GM12878 (cell line): ENCODE measurements at places on chromosomes 13 and 19. TPM values are rescaled to one million over a fixed set of nuclear protein-coding genes. Genes with fewer than 3 reads are reported as not detected.

ANGPTL8 gene
- polyA plus RNA-seq: not detected in 2 replicates

EXOC3L2 gene
- not detected in 2 replicates for polyA plus RNA-seq

FCER2 gene
- polyA plus RNA-seq: 216 and 235 TPM in 2 replicates

COQ8B gene
- 14.1 and 17.2 TPM in 2 replicates for polyA plus RNA-seq

ZNF471 gene
- polyA plus RNA-seq: not detected in 2 replicates

DNA sequence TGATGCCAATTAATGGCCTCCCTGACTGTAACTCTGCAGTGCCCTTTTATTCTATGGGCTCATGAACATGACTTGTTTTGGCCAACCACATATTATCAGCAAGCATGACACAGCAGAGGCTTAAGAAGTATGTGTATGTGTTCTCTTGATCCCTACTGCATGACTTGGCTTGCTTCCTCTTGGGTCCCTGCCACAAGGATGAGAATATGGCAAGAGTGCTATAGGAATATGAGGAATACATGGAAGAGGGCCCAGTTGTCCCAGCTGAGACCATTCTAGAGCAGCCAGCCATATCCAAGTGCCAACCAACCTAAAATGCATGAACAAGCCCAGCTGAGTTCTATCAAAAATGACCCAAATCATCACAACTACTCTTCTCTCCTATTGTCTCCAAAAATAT, 576.7 kb upstream of the PCDH9 start:
- no peaks in the 10 kb centered on the region for H3K27me3 ChIP-seq
- no peaks in the 10 kb centered on the region for H3K36me3 ChIP-seq
- H3K4me1 ChIP-seq: no peaks in the 10 kb centered on the region
- no peak for DNase-seq
- H3K27ac ChIP-seq: no peak overlapping the region
- no peak overlapping the region for H3K4me3 ChIP-seq

- no peaks in the 10 kb centered on the region for H3K27me3 ChIP-seq
- H3K4me3 ChIP-seq: no peak overlapping the region
- H3K27ac ChIP-seq: no peak overlapping the region
- no peaks in the 10 kb centered on the region for H3K4me1 ChIP-seq
These were observed 1.2 kb downstream of the FRY start for GRCh38 chr13:32032759-32033158.

DNA sequence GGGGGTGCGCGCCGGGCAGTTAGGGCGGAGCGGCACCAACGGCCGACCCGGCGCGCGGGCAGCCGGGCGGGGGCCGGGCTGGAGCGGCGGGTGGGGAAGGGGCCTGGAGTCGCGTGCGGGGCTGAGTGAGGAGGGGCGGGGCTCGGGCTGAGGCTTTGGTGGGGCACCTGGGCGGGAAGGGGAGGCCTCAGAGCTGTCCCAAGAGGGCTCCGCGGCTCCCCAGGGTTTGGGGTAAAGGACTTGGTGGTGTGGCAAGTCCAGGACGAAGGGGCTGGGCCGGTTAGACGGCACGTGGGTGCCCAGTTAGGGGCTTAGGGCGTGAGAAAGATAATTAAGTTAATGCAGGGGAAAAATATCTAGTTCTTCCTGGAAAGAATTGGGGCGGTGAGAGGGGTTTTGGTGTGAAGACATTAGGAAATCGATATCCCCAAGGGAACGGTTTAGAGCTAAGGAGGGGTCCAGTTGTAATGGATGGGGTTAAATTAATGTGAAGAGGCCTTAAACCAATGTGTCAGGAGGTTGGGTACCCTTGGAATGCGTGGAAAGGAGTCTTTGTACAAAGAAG, 496 bp downstream of the ZNF574 start:
- peaks cover 16% of the 10 kb centered on the region for H3K4me1 ChIP-seq
- no peak for DNase-seq
- H3K27me3 ChIP-seq: no peaks in the 10 kb centered on the region
- H3K27ac ChIP-seq: peak overlapping the region; percentile 76
- H3K36me3 ChIP-seq: peaks cover 14% of the 10 kb centered on the region; the same call in 1 of the 2 replicates
- peak overlapping the region; percentile 95 for H3K4me3 ChIP-seq

DNA sequence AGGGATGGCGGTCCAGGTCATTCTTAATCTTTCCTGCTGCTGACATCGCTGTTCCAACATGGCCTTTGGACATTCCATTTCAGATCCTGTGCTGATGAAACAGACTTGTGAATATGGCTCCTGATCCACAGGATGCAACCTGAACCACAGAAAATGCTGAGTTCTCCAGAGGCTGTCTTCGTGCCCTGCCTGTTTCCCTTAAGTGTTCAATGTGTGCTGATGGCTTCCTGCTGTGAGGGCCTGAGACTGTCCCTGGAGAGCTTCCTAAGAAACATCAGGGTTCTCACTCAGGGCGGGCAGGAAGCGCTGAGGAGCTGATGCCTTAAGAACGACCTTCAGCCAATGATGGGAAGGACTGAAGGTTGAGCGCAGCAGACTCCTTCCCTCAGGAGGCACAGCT, 909.4 kb downstream of the UQCRFS1 start:
- H3K36me3 ChIP-seq: no peaks in the 10 kb centered on the region
- H3K4me1 ChIP-seq: no peaks in the 10 kb centered on the region
- no peak overlapping the region for H3K27ac ChIP-seq
- no peaks in the 10 kb centered on the region for H3K27me3 ChIP-seq
- no peak for DNase-seq
- H3K4me3 ChIP-seq: no peak overlapping the region

DNA sequence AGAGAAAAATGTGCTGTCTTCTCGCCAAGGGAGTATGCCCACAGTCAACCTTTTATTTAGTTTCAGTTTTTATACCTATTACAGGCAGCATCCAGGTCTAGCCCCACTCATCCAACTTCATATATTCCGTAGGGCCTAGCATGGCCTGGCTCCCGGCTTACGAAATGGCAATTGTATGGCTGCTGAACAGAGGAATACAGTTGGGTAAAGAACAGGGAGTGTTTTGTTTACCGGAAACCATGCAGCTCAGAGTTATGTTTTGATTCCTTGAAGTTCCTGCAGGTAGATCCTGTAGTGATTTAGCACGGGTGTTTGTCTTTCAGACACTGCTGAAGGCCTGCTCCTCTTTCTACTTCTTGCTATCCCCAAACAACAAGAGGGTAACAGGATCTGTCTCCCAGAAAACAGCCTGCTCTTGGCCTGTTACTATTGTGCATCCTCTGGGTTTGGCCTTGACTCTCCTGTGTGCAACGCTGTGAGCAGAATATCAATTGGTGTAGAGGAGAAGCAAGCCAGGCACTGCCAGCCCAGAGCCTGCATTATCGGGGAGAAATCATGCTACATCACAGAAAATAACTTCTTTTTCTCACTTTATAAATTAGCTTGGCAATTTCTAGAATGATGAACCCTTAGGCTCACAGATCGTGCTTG, 32.4 kb downstream of the OLFM4 start:
- no peaks in the 10 kb centered on the region for H3K27me3 ChIP-seq
- no peak overlapping the region for H3K4me3 ChIP-seq
- no peaks in the 10 kb centered on the region for H3K36me3 ChIP-seq

DNA sequence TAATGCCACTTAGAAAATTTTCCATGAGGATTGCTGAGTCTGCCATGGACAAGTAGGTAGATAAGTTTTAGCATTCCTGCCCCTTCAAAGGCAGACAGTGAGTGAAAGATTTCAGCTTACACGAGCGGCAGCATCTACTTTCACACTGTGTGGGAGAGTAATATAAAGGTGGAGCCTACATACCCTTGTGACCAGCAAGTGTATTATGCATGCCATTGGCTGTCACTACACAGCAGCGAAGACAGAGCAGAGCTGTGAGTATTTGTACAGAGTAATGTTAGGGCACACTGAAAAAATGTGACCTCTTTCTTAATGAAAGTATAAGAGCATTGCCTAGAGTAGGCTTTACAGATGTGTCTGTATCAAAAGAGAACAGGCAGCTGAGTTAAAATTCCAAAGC, 14.0 kb downstream of the SLITRK6 start:
- no peaks in the 10 kb centered on the region for H3K4me1 ChIP-seq
- no peak overlapping the region for H3K4me3 ChIP-seq
- H3K27ac ChIP-seq: no peak overlapping the region
- H3K36me3 ChIP-seq: no peaks in the 10 kb centered on the region
- H3K27me3 ChIP-seq: no peaks in the 10 kb centered on the region
- DNase-seq: no peak

GRCh38 chr19:48353677-48354076, 10.1 kb downstream of the TMEM143 start:
- no peaks in the 10 kb centered on the region for H3K4me1 ChIP-seq
- no peak overlapping the region for H3K27ac ChIP-seq
- no peaks in the 10 kb centered on the region; the same call in 1 of the 2 replicates for H3K36me3 ChIP-seq
- no peak overlapping the region for H3K4me3 ChIP-seq
- no peak for DNase-seq
- no peaks in the 10 kb centered on the region for H3K27me3 ChIP-seq

GRCh38 chr19:40807147-40808020, 8.4 kb downstream of the EGLN2 start:
- H3K4me3 ChIP-seq: no peak overlapping the region
- peaks cover 18% of the 10 kb centered on the region for H3K36me3 ChIP-seq
- DNase-seq: no peak

DNA sequence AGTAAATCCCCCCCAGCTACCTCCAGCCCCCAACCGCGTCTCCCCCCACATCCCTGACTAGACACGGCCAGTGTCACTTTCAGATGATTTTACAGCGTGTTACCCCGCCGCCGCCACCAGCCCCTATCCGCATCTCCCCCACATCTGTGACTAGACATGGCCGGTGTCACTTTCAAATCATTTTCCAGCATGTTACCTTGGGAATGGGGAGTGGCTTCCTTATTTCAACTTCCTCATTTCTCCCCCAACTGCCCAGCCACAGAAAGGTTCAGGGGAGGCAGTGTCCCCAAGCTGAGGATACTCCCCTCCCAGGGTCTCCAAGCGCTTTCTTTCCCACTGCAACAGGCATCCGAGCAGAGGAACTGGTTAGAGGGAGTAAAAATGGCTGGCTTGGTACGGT, 18.4 kb downstream of the ADGRL1 start:
- no peaks in the 10 kb centered on the region for H3K4me1 ChIP-seq
- no peak overlapping the region for H3K4me3 ChIP-seq
- H3K27me3 ChIP-seq: no peaks in the 10 kb centered on the region
- no peak overlapping the region for H3K27ac ChIP-seq
- no peak for DNase-seq
- no peaks in the 10 kb centered on the region for H3K36me3 ChIP-seq

- H3K27me3 ChIP-seq: no peaks in the 10 kb centered on the region
- no peaks in the 10 kb centered on the region for H3K36me3 ChIP-seq
- H3K4me1 ChIP-seq: no peaks in the 10 kb centered on the region
- no peak for DNase-seq
These were observed 18.4 kb upstream of the ZMYM2 start for GRCh38 chr13:19940106-19940505.

- H3K4me1 ChIP-seq: no peaks in the 10 kb centered on the region
- no peaks in the 10 kb centered on the region for H3K36me3 ChIP-seq
- no peak for DNase-seq
- H3K4me3 ChIP-seq: no peak overlapping the region
- H3K27ac ChIP-seq: no peak overlapping the region
- H3K27me3 ChIP-seq: no peaks in the 10 kb centered on the region
These were observed 177.3 kb upstream of the ZNF507 start for GRCh38 chr19:32168111-32168510.

DNA sequence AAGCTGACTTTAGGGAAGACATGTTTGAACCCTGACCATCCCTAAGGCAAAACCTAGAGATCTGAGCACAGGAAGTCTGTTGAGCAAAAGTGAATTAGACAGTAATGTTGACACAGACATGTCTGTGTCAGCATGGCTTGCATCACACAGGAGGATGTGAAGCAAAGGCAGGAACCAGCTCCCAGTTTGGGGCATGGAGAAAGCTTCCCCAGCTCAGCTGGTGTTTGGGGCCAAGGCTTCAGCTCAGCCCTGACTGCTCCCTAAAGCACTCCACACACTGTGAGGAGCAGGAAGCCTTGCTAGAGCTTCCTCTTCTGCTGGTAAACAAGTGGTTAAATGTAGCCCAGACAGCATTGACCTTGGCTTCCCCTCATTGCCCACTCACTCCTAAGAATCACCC, 153.8 kb upstream of the UBL3 start:
- no peaks in the 10 kb centered on the region for H3K4me1 ChIP-seq
- no peak overlapping the region for H3K27ac ChIP-seq
- no peaks in the 10 kb centered on the region; the same call in 1 of the 2 replicates for H3K27me3 ChIP-seq
- no peak overlapping the region for H3K4me3 ChIP-seq
- no peaks in the 10 kb centered on the region for H3K36me3 ChIP-seq

DNA sequence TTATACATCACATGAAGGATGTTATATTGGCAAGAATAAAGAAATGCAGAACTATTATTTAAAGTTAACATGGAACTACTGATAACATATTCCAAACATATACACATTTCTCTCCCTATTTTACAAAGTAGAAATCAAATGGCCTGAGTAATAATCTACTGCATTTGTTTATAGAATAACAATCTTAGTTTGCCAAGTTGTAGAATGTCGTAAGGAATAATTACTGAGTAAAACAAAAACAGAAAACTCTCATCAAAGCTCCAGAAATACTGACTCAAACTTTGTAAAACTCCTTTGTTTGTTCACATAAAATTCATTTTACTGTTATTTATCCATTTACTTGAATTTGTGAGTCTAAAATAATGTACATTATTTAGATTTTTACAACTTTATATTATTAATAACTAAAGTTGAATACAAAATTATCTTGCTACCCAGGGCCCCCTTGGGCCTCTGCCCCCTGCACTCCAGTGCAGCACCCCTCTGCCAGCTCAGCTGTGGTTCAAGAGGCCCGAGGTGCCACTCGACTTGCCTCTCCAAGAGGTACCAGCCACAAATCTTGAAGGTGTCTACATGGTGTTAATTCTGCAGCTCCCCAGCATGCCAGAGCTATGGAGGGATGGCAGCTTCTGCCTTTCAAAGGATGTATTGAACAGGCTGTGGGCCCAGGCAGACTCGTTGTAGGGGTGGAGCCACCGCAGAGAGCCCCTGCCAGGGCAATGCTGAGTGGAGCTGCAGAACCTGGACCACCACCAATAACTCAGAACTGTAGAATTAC, 2819.7 kb downstream of the PCDH9 start:
- no peaks in the 10 kb centered on the region for H3K36me3 ChIP-seq
- H3K4me3 ChIP-seq: no peak overlapping the region
- no peaks in the 10 kb centered on the region for H3K27me3 ChIP-seq
- H3K4me1 ChIP-seq: no peaks in the 10 kb centered on the region
- DNase-seq: no peak

- H3K27me3 ChIP-seq: no peaks in the 10 kb centered on the region
- H3K4me3 ChIP-seq: no peak overlapping the region
- DNase-seq: peak; percentile 7
- H3K4me1 ChIP-seq: no peaks in the 10 kb centered on the region
- no peaks in the 10 kb centered on the region for H3K36me3 ChIP-seq
These were observed 622.6 kb upstream of the PCDH20 start for GRCh38 chr13:62038214-62038613.

DNA sequence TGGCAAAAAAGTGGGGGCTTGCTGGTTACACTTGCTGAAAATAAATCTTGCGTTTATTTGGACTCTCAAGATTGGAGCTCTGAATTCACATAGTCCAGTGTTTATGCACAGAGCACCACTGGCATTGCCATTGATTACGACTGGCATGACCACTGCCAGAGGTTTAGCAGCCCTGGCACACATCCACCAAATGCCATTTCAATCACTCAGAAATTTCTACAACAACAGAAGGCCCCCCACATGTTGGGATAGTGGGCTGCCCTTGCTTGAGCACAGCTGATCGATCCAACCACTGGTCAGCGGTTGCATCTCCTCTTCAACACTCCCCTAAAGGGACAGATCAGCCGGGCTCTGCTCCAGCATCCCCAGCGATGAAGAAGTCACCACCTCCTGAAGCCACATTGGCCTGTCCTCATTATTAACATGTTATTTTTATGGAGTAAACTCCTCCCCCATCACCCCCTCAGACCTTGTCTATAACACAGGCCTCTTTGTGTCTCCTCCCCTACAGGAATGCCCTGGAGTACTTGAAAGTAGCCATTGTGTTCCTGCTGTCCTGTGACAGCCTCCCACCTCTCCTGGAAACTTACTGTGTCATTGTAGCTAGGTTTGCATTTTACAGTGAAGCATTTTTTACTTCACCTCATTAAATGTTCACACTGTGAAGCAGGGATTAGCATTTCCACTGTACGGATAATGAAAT, 51.3 kb downstream of the CDADC1 start:
- no peak overlapping the region for H3K27ac ChIP-seq
- H3K4me1 ChIP-seq: peaks cover 3% of the 10 kb centered on the region; the same call in 1 of the 2 replicates
- H3K4me3 ChIP-seq: no peak overlapping the region
- DNase-seq: no peak
